Stimulated activated CD8-positive, alpha-beta memory T cell treated with anti-CD3 and anti-CD28 coated beads, Interleukin-4, amount 100 ng/mL, for 4 hours (primary cell): ENCODE measurements at places on chromosomes 2 and 18.

DNA sequence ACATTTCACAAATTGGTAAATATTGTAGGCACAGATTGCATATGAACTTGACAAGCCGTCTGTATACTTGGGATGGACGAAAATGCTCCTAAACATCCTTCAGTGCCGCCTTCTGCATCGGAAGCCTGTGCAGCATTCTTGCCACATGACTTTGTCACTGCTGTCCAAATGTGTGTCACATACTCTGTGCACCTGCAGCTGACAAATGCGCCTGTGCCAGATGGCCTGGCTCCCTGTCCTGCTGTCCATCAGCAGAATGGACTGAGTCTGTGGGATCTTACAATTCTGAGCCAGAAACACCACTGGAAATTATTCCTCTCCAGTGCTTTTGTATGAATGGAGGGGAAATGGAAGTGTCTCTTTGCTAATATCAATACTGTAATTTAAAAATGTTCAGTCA is 89.9 kb downstream of the DCDC2C start:
- DNase-seq, result no peak

DNA sequence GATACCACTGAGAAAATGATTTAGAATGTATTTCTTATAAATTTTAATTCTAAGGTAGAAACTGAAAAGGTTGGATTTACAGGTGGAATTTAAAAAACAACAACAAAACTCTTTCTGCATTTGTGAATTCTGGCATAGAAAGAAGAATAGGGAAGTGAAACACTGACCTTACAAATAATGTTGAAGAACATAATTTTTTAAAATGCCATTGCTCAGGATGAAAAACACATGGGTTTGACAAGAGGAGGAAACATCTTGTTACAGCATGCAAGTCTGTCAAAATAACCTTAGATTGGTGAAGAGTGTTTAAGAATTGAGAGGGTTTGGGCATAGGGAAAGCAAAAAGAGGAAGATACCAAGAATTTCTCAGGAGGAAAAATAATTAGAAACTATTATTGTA is 184.3 kb downstream of the UBE2E3 start:
- DNase-seq, result no peak

- no peak for DNase-seq
Observed at GRCh38 chr2:38462121-38462661, 85.1 kb upstream of the ATL2 start.

GRCh38 chr2:15981646-15982045 is 41.3 kb downstream of the MYCN start:
- no peak for DNase-seq
